CD4-positive, alpha-beta T cell treated with Interleukin-10 for 1 hour (primary cell): ENCODE measurements at places on chromosomes 1 and 21.

DNA sequence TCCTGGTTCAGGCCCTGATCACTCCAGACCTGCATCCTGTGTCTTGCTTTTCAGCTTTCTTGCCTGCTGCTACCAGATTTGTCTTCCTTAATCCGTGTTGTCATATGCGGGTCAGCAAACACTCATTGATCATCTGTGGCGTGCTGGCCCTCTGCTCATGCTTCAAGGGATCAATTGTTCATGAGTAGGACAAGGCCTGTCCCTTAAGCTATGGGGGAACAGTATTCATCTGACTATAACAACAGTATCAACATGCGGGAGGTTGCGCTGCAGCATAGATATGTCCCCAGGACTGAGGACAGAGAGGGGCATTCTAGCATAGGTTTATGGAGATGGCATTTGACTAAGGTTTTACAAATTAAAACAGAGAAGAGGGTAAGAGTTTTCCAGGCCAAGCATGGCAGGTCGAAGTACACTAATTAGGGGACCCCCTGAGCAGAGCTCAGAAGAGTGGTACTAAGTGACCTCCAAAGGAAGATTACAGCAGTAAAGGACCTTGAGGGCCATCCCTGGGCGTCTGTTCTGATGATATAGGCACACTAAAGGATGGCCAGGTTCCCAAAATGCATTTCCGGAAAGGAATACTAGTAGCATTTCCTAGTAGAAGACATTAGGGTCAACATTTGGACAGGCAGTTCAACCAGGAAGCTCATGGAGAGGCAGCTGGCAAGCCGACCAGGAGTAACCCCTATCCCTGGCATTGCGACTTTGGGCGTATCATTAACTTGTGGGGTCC is 811 bp upstream of the ZNF672 start:
- no peak for DNase-seq

DNA sequence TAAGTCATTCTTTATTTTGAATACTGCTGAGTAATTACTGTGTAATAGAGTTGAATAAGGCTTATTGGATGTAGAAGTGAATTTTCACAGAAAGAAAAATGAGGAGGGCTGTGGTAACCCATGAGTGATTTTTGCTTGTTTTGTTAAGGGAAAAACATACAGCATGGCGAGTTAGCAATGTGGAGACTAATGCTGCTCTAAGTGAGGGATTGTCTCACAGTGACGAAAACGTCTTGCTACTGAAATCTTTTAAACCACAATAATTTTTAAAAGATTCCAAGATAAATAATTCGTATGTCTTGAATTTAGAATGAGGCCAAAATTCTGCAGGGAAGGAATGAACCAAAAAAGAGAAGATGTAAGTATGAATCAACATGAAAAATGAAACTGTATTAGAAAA is 16.2 kb upstream of the PLA2G4A start:
- no peak for DNase-seq

GRCh38 chr1:237166593-237167101 is 124.7 kb downstream of the RYR2 start:
- no peak for DNase-seq

DNA sequence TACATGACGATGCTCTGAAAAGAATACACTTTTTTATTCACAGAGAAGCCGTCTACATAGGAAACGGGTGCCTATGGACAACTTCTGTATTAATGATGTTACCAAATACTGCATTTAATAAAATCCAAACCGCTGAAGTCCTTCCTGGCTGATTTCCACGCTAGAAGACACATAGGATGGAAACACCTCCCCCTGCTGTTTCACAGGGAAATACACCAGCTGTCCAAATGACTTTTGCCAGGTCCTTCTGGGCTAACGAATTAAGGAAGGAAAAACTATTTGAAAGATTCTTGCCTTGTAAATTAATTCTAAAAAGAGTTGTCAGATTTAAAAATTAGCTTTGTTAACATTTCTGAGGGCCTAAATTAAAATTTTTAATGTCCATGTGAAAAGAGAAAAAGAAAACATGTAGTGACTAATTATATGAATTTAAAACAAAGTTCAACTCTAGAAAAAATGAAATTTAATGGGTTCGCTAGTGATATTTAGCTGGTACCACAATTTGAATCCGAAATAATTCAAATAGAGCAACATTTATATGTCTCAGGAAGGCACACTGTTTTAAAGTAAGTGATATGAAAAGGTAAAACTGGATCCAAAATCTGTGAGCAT is 146.0 kb downstream of the RERE start:
- DNase-seq, result peak; percentile 51

GRCh38 chr21:27648560-27648959 is 681.7 kb upstream of the ADAMTS5 start:
- no peak for DNase-seq

DNA sequence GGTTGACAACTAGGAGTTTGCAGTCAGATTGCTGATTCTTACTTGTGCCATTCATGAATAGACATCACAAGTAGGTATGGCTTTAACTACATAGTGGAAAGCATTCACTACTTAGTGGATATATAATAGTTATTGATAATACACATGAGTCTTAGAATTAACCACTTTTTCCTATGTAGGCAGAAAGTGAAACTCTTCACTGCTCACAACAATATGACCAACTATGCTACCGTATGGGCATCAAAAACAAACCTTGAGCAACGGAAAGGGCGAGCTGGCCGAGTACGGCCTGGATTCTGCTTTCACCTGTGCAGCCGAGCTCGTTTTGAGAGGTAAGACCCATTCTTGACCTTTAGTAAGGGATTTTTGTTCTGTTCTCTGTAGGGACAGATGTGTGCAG is 38.7 kb downstream of the DHX9 start:
- no peak for DNase-seq

- DNase-seq, result no peak
Observed at GRCh38 chr1:204929487-204930154, 59.0 kb downstream of the NFASC start.

- DNase-seq, result no peak
Observed at GRCh38 chr1:230381585-230381984, 44.5 kb downstream of the PGBD5 start.

DNA sequence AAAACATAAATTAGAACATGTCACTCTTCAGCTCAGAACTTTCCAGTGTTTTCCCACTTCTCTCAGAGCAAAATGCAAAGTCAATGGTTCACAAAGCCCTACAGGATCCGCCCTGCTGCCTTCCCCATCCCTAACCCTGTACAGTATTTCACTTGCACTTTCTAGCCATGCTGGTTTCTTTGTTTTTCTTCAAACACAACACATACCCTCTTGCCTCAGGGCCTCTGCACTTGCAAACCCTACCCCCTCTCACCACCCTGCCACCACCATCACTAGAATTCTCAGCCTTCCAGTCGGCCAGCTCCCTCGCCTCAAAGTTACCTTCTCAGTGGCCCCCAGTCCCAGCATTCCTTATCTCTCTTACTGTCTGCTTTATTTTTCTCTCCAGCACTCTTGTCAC is 17.6 kb downstream of the TEX35 start:
- no peak for DNase-seq

- no peak for DNase-seq
Observed at GRCh38 chr1:236052232-236052993, 12.5 kb downstream of the NID1 start.

DNA sequence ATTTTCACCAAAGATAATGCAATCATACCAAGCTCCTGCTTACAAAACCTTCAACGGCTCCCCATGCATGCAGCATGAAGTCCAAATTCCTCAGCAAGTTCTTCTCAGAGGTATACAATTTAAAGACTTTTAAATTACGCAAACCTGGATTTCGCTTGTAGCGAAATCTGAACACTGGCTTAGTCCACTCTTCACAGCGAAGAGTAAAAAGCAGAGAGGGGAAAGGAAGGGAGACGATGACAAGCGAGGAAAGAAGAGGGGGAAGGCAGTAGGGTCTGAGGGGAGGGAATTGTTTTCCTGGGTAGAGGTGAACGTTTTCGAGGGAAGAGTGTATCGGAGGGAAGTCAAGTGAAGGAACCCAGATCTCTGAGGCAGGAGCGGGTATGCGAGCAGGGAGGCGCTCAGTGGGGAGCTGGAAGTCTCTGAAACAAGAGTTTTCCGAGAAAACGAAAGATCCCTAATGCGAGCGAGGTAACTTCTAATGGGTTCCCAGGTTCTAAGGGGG is 790 bp downstream of the TESK2 start:
- no peak for DNase-seq

DNA sequence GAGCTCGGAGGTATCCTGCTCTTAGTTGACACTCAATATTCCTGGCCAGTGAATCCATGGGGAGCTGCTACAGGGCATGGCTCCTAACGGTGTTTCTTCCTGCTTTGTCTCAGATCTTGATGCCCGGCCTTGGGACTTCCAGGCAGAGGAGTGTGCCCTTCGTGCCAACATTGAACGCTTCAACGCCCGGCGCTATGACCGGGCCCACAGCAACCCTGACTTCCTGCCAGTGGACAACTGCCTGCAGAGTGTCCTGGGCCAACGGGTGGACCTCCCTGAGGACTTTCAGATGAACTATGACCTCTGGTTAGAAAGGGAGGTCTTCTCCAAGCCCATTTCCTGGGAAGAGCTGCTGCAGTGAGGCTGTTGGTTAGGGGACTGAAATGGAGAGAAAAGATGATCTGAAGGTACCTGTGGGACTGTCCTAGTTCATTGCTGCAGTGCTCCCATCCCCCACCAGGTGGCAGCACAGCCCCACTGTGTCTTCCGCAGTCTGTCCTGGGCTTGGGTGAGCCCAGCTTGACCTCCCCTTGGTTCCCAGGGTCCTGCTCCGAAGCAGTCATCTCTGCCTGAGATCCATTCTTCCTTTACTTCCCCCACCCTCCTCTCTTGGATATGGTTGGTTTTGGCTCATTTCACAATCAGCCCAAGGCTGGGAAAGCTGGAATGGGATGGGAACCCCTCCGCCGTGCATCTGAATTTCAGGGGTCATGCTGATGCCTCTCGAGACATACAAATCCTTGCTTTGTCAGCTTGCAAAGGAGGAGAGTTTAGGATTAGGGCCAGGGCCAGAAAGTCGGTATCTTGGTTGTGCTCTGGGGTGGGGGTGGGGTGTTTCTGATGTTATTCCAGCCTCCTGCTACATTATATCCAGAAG is 16.7 kb downstream of the ALX3 start:
- peak; percentile 65 for DNase-seq

DNA sequence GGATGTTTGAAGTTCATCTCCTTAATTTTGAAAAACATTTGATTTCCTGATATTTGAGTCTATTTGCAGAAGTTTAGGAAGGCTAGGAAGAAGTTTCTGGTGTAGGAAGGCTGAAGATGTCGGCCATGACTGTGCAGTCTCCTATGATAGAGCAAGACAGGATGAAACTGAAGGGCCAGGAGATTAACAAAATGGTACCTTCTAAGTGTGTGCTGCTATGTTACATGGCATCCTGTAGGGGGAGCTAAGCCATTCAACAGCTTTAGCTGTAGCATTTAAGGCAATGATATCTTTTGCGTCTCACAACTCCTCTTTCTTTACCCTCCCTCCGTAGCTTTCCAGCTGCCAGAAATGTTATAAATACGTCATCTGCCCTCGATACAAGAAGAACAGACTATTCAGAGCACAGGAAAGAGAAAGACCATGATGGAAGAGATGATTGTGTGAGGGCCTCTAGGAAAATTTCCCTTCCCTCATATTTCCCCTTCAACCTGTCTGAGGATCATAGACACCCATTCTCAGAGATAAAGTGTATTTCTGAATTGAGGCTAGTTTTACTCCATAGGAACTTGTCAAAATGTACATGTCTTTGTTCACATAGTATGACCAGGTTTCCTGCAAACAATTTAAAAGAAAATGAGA is 61.1 kb downstream of the XCL1 start:
- peak; percentile 3 for DNase-seq

GRCh38 chr1:107706182-107706581 is 258.8 kb downstream of the VAV3 start:
- no peak for DNase-seq

DNA sequence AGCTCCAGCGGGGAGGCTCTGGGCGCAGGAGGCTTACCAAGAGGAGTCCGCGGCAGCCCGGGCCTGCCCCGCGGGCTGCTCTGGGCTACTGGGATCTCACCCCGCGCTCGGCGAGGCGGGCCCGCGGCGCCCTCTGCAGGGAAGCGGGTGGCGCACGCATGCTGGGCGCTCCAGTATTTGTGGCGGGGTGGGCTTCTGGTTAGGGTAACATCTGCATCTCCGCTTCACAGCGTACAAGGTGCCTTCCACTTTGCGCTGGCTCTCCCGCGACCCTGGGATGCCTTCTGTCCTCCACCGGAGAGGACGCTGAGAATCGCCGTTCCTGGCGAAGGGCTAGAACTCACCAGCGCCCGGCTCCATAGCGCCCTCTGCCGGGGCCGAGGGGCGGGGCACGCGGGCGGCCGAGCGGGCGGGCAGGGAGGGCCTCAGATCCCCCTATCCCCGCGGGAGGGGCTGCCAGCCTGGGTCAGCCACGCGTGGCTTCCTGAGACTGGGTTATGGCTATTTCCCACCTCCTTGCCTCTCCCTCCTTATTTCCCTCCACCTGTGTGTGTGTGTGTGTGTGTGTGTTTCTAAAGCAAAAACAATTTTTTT is 46.6 kb upstream of the CTBS start:
- DNase-seq, result peak; percentile 83

GRCh38 chr1:183567584-183567983 is 22.7 kb downstream of the NCF2 start:
- DNase-seq, result peak; percentile 12

DNA sequence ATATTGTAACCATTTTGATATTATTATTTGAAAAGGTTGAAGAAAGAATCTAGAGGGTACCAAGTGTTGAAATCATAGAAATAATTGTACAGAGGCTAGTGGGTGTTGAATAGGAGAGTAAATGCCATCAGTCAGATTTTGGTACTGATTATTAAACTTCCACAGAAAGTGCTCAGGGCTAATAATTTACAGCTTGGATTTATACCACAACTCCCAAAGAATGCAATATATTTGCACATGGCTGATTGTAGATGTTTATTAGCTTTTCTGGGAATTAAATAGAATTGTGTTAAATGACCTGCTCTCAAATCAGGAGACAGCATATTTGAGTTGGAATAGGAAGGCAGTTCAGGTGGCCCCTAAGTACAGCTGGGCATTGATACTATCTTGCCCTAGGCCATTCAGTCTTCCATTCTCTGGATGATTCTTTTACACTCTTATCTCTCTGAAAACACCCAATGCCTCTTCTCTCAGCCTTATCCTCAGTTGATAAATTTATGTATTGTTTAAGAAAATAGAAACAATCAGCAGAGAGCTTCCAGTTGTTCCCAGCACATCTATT is 63.7 kb downstream of the ERICH3 start:
- no peak for DNase-seq

DNA sequence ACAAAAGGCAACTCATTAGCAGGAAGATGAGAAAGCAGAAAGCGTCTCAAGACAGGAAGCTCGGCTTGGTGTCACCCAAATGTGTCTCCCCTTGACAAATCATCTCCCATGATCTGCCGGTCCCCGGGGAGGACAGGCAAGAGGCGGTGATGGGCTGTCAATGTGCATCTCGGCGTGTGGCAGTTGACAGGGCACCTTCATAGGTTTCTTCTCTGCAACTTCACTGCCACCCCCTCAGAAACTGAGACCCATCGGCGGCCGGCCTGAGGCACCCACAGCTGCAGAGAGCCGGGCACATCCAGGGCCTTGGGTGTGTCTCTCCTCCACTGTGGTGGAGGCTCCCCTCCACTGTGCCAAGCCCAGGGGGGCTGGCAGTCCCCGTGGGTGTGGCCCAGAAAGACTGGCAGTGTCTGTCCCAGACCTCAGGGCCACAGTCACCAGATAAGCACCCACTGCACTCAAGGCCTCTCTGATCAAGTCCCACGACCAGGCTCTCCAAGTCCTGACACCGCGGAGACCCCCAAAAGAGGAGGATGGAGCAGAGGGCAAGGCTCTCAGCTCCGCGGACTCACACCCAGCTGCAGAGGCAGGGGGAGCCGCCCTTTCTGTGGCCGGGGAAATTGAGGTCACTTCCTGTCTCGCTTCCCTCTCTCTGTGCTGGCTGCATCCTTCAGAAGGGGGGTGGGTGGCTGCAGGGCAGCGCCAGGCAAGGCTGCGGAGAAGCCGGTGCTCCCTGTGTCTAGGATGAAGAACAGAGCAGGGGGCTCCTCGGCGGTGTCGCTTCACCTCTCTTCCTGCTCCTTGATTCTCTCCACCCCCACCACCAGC is 39.6 kb upstream of the LBR start:
- DNase-seq, result peak; percentile 85
